Natural killer cell (primary cell): ENCODE measurements at places on chromosomes 5 and 9. TPM values are rescaled to one million over a fixed set of nuclear protein-coding genes. Genes with fewer than 3 reads are reported as not detected.

IFNA2 gene
- not detected for total RNA-seq

NPM1 gene
- 454 TPM for total RNA-seq

- no peak for DNase-seq
These were observed 48.9 kb downstream of the MED27 start for GRCh38 chr9:132030626-132031325.

GRCh38 chr5:150778088-150778516 is 455 bp upstream of the SMIM3 start:
- no peak for DNase-seq

FSTL4 gene
- 0.55 TPM for total RNA-seq

TXNDC8 gene
- not detected for total RNA-seq

PHYHD1 gene
- total RNA-seq = 6.0 TPM

- DNase-seq = no peak
These were observed 54.5 kb upstream of the HTR4 start for GRCh38 chr5:148708854-148709253.

DNA sequence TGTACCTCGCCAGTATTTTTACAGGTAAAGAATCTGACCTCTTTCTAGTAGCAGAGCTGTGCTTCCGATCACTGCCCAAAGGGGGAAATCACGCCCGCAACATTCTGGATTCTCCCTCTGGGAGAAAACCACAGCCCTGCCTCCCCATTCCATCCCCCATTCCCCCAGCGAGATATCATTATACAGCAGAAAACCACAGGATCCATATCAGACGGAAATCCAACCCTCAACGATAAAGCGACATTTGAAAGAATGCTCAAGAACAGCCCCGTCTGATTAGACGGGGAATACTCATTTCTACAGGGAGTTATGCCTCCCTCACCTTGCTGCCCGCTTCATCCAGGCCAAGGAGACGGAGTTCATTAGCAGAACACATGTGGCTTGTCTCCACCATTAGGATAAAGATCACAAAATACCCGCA is 172.8 kb downstream of the COL23A1 start:
- no peak for DNase-seq

- DNase-seq = peak; percentile 39
These were observed 158.1 kb downstream of the C9orf152 start for GRCh38 chr9:110049699-110050450.

SPAG8 gene
- 2.4 TPM for total RNA-seq

DNA sequence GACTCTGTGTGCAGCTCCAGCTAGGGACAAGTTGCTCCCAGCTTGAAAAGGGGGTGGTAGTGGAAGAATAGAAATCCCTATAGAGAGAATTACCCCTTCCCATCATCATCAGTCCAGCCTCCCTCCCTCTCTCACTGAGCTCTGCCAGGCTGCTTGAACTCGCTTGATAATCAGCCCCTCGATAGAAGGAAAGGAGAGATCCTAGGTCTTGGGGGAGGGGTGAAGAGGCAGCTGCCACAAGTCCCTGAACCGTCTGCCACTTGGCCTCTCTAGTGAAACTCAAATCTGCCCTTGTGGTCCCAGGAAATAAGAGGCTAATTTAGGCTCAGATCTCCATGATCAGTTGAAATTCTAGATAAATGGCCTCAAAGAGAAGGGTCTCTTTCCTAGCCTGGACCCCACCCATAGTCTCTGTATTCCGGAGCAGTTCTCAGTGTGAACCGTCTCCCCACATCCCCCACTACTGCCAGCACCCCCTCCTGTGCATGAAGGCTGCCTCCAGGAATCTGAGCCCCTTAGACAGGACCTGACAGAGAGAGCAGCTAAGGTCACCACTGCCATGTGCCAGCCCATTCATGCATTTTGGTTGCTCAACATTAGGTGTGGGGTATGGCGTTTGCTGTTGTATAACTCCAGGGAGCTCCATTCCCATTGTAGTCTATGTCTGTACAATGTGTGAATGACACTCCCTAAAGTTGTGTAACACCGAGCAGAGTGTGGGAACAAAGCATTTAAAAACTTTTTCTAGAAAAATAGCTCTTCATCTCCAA is 5.5 kb downstream of the DNAJB5 start:
- no peak for DNase-seq

C9orf50 gene
- not detected for total RNA-seq

- DNase-seq = no peak
These were observed at the start of gene GNAQ for GRCh38 chr9:78031444-78031892. Gene GNAQ (minus strand): TSS chr9:78031811. CDS start chr9:78031235, 576 bp downstream.

ZNF483 gene
- 5.8 TPM for total RNA-seq

- no peak for DNase-seq
These were observed 235.1 kb upstream of the PRR16 start for GRCh38 chr5:120229036-120229435.

- DNase-seq = no peak
These were observed 9.4 kb upstream of the DDX41 start for GRCh38 chr5:177526191-177526590.

GGTA1 gene
- 0.55 TPM for total RNA-seq

CATSPER3 gene
- total RNA-seq = 0.31 TPM

DNA sequence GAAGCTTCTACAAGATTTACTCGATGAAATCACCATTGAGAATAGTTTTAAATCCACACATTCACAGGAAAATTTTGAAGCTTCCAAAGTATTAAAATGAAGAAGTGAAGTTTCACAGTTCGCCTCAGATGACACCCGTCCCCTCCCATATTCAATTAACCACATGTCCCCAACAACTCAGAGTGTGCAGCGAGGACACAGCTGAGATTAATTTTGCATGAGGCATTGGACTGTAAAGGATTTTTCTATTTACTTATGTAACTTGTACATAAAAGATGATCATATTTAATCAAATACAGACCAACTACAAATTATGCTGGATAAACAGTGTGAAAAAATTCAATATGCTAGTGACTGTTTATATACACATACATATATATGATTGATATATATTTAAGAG is 84.7 kb upstream of the OLFM1 start:
- DNase-seq = no peak

GRCh38 chr9:137945581-137945980 is 68.0 kb downstream of the CACNA1B start:
- DNase-seq = no peak

CTXN3 gene
- total RNA-seq = not detected
